ENCODE measurements at places on chromosomes 3 and 15. TPM values are rescaled to one million over a fixed set of nuclear protein-coding genes. Genes with fewer than 3 reads are reported as not detected.

DNA sequence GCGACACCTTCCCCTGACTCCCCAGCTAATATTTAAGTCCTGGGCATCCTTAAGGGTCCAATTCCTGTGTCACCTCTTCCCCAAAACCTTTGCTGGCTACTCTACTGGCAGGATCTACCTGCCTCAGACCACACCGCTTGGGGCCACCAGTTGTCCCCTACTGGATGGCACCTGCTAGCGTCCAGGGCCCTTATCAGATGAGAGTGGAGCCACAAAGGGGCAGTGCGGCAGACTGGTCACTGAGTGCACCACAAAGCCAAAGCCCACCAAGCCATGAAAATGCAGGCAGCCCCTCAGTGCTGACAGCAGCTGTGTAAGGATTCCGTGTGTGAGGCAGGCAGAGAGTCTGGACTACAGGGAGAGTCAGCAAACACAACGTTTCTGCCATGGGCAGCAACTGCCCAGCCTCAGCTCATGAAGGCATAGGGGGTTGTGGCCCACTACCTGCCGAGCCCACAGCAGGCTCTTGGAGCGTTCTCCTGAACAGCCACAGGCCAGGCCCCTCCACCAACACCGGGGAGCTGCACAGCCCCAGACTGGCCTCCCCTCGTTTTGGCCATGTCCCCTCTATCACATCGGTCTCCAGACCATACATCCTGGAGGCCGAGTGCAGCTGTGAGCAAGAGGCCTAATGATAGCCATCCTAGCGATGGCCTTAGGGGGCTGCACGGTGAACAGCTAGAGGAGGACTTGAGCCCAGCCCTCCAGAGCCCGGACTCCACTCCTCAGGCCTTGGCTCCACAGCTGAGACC, 32.3 kb downstream of the ALDH1L1 start:
- DNase-seq, result peak; percentile 3

DNA sequence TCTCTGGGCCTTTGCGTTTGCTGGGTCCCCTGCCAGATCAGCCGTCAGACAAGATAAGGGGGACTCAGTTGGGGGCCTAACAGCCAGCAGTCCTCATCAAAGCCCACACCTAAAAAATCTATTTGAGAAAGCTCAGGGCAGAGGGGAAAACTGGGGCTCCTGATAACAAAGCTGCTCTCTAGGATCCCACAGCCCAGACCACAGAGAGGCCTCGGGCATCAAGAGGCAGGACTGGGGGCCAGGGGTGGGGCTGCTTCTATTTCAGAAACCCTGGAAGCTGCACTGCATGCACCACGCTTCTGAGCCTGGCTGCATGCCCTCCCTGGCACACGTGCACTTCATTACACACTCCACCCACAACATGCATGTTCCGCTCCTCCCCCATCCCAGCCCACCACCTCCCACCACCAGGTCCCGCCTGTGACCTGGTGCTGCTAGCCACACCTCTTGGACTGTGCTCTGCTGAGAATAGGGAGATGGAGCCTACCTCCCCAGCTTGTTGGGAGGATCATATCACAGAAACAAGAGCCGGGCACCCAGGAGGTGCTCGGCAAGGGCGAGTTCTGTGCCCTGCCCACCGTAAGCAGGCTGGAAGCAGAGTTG, 26.6 kb downstream of the FBLN2 start:
- no peak for DNase-seq

GRCh38 chr3:184339001-184339400, 1.6 kb downstream of the FAM131A start:
- no peak for DNase-seq

CLDN16 gene
- total RNA-seq, result 0.58 TPM

GRCh38 chr15:61517776-61518175, 288.7 kb upstream of the RORA start:
- no peak for DNase-seq

GRCh38 chr3:68681766-68682165, 250.6 kb downstream of the TAFA4 start:
- DNase-seq, result no peak

ALG1L2 gene
- not detected for total RNA-seq

DNA sequence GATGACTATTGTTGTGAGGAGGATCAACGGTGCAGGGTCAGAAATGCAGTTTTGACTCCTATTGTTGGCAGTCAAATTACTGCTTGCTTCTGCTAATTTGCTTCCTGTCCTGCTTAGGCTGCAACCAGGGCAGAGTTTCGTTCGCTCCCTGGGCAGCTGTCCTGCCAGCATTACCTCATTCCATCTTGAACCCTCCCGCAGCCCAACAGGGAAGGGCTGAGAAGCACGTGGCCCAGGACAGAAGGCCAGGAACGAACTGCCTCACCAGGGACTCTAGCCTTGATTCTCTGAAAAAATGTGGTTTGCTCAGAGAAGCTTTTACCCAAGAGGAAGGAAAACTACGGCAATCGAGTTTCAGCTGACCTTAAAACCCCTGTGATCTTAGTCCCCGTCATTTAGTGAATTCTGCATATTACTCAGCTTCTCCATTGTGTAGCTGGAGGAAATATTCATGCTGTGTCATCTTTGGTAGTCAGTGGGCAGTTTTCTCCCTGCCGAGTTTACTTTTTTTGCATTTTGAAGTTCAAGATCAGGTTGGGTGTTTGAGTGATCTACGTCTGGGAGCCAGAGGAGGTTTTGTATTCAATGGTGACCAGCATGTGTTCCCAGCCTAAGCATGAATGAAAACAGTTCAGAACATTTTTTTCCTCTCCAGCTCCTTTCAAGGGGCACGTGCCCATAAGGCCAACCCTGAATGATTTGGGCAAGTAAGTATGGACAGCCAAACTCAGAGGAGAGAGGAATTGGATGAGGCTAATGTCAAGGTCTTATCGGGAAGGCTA, 23.0 kb downstream of the TLNRD1 start:
- DNase-seq, result peak; percentile 48

DNA sequence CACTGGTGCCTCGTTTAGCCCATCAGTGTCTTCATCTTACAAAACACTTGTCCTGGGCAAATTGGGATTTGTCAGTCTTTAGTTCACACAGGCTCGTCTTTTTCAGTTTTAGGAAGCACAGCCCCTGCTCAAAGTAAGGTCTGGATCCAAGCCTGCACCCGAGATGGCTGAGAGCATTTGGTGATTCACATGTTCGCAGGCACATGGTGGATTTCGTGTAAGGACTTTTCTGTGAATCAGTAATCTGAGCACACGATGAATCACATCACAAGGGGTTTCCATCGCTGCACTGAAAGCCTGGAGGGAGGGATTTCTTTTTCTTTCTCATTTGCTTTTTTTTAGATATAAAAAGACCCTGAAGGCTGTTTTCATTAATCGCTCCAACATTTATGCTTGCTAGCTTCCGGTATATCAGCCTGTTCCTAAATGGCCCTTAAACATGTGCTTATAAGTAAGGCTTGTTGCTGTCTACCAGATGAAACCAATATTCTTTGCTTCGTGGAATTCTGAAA, 435.6 kb upstream of the ATP10A start:
- DNase-seq, result no peak

DNA sequence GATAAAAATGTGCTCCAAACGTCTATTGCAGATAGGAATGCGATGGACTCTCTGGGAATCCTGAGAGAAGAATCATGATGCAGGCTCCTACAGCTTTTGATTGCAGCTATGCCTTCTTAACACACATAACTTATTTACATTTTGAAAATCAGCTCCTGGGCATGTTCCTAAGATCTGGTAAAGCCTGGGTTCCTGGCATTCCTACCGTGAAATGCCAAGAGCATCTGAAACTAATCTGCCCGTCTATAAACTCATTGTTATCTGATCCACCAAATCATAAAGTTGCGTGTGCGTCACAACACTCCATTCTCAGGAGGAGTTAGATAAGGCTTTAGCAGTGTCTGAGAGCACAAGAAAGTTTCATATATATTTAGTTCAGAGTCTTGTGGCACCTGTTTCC, 79.0 kb upstream of the VGLL3 start:
- DNase-seq, result no peak

GRCh38 chr15:75460646-75461045, 9.2 kb upstream of the SIN3A start:
- DNase-seq, result no peak

PARL gene
- total RNA-seq, result 7.4 TPM

NOX5 gene
- not detected for total RNA-seq

DNA sequence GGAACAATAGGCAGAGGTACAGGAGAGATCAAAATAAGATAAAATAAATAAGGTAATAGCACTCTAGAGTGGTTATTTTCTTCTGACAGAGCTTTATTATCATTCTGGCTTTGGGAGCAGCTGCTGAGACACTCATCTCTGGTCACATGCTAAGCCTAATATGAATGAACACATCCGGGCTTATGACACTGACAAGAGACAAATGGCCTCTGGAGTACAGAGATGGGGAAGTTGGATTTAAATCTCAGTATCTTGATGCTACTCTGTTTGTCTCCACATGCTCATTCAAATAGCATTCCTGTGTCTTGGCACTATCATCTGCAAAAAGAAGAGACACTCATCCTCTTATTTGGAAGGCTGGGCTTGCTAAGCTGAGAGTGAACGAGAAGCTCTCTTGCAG, 55.6 kb downstream of the TMEM45A start:
- DNase-seq, result no peak

C2CD4B gene
- 1.2 TPM for total RNA-seq

GRCh38 chr3:51671734-51672475, 853 bp downstream of the TEX264 start:
- DNase-seq, result peak; percentile 61
